MCF 10A (cell line): ENCODE measurements at places on chromosomes 3 and 15. TPM values are rescaled to one million over a fixed set of nuclear protein-coding genes. Genes with fewer than 3 reads are reported as not detected.

DNA sequence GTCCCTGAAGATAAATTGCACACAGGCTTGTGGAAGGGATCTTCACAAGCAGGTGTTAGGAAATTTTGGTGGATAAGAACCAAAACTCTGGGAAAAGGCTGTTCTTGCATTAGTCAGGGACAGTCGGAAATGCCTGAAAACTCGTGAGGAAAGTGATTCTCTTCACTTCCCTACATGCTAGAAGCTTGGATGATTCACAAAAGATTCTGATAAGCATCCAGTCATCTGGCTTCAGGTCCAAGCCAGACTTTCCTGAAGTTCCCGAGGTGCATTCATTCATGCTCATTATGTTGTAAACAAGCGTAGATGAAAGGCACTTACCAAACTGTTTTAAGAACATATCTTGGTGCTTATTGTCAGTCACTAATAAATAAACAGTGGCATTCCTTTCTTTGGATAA, 1028.7 kb downstream of the NTRK3 start:
- H3K27me3 ChIP-seq: no peaks in the 10 kb centered on the region
- H3K27ac ChIP-seq: no peak overlapping the region
- DNase-seq: no peak
- peaks cover 6% of the 10 kb centered on the region for H3K36me3 ChIP-seq
- H3K4me1 ChIP-seq: no peaks in the 10 kb centered on the region

- H3K4me1 ChIP-seq: peaks cover under 1% of the 10 kb centered on the region
- H3K27ac ChIP-seq: no peak overlapping the region
- no peak for DNase-seq
- no peaks in the 10 kb centered on the region for H3K27me3 ChIP-seq
- no peaks in the 10 kb centered on the region for H3K36me3 ChIP-seq
These were observed 463.9 kb upstream of the ADAMTS9 start for GRCh38 chr3:65151666-65152065.

GRCh38 chr3:159884661-159885402, 103.8 kb upstream of the IL12A start:
- peaks cover 26% of the 10 kb centered on the region for H3K4me1 ChIP-seq
- DNase-seq: peak; percentile 46
- peaks cover 12% of the 10 kb centered on the region for H3K36me3 ChIP-seq
- no peaks in the 10 kb centered on the region for H3K27me3 ChIP-seq

DNA sequence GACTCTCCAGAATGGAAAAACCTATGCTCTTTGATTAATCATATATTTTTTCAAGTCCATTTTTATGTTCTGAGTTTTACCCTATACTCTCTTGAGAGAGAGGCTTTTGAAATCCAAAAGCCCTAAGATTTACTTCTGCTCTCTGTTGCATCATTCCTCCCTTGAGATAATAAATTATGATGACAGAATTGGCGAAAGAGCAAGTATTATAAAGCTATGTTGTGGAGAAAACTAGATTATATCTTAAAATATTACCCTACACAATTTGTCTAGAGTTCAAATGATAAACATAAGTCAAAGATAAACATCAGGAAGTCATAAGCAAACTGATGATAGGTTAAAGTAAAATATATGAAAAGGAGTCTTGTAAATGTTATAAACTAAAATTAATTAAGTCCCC, 293.4 kb upstream of the MME start:
- DNase-seq: no peak
- peak overlapping the region; percentile 10 for H3K27ac ChIP-seq
- H3K27me3 ChIP-seq: no peaks in the 10 kb centered on the region
- no peaks in the 10 kb centered on the region for H3K36me3 ChIP-seq
- no peak overlapping the region for H3K4me3 ChIP-seq

DNA sequence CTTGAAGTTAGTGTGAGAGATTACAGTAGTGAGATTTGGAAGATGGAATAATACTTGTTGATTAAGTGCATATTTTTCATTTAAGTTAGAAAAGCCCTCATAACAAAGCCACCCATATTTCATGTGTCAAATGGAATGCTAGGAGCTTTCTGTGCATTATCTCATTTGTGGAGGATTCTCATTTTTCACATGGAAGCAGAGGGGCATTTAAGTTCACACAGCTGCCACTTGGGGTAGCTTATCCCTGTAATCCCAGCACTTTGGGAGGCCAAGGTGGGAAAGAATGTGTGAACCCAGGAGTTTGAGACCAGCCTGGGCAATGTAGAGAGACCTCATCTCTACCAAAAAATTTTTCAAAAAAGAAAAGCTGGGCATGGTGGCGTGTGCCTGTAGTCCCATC, 55.2 kb downstream of the RAB7A start:
- H3K4me1 ChIP-seq: peaks cover 28% of the 10 kb centered on the region
- H3K27ac ChIP-seq: no peak overlapping the region
- H3K36me3 ChIP-seq: peaks cover 6% of the 10 kb centered on the region
- DNase-seq: no peak
- no peaks in the 10 kb centered on the region for H3K27me3 ChIP-seq

DNA sequence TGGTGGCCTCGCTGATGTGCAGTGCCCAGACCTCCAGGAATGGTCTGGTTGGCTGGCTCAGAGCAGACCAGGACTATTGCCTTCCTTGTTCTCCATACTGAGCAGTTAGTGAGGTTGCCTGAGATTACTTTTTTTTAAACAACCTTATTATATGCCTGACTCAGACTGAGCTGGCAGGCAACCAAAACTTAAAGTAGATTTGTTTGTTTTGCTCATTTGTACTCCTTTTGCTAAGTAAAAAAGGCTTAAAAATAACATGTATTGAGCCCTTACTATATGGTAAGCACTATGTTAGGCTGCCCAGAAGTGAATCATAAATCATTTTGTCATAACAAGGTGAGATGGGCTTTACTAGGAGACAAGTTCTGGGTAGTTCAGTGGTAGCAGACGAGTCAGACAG, 92.4 kb downstream of the GHSR start:
- H3K4me1 ChIP-seq: peaks cover 16% of the 10 kb centered on the region
- peak; percentile 85 for DNase-seq
- peaks cover 61% of the 10 kb centered on the region for H3K36me3 ChIP-seq
- H3K27me3 ChIP-seq: no peaks in the 10 kb centered on the region
- H3K27ac ChIP-seq: peak overlapping the region; percentile 52

GRCh38 chr3:155244699-155245098, 48.8 kb downstream of the STRIT1 start:
- H3K27ac ChIP-seq: no peak overlapping the region
- no peak overlapping the region for H3K4me3 ChIP-seq
- no peaks in the 10 kb centered on the region for H3K36me3 ChIP-seq

GRCh38 chr3:149553781-149554451, 79.4 kb downstream of the TM4SF4 start:
- no peak overlapping the region for H3K4me3 ChIP-seq
- H3K4me1 ChIP-seq: peaks cover 26% of the 10 kb centered on the region
- H3K27ac ChIP-seq: peak overlapping the region; percentile 82
- no peaks in the 10 kb centered on the region for H3K27me3 ChIP-seq
- peaks cover 16% of the 10 kb centered on the region for H3K36me3 ChIP-seq
- no peak for DNase-seq

DNA sequence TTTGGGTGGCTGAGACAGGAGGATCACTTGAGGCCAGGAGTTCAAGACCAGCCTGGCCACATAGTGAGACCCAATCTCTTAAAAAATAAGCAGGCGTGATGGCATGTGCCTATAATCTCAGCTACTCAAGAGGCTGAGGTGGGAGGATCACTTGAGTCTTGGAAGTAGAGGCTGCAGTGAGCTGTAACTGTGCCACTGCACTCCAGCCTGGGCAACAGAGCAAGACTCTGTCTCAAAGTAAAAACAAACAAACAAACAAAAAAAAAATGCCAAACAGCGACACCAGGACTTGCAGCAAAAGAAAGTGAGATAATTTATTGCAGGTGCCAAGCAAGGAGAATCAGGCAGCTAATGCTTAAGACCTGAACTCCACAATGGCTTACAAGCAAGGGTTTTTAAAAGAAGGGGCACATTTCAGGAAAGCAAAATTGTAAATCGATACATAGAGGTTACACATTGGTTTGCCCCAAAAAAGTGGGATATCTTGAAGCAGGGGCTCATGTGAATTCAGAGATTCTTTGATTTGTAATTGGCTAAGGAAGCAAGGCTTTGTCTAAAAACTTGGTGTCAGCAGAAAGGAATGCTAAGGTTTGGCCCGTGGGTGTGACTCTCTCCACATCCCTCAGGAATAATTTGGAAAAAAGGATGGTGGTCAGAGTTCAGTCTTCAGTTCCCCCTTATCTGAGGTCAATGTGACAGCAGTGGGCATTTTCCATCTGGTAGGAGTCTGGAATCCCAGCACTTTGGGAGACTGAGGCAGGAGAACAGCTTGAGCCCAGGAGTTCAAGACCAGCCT, 5.2 kb upstream of the MPI start:
- DNase-seq: no peak
- H3K4me3 ChIP-seq: no peak overlapping the region
- H3K27ac ChIP-seq: no peak overlapping the region
- H3K4me1 ChIP-seq: peaks cover 13% of the 10 kb centered on the region

DNA sequence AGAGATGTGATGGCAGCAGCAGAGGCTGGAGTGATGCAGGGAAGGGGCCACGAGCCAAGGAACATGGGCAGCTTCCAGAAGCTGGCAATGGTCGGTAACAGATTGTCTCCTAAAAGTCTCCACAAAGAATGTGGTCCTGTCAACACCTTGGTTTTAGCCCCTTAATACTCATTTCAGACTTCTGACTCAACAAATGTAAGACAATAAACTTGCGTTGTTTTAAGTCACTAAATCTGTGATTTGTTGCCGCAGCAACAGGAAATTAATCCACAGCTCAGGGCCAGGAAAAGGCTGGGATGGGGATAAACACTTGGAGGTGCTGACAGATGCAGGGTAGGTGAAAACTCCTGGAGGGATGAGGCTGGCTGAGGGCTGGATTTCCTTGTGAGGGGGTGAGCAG, 69.9 kb downstream of the OXNAD1 start:
- peaks cover 8% of the 10 kb centered on the region for H3K4me1 ChIP-seq
- no peak overlapping the region for H3K4me3 ChIP-seq
- DNase-seq: no peak
- no peaks in the 10 kb centered on the region for H3K27me3 ChIP-seq
- no peak overlapping the region for H3K27ac ChIP-seq

DNA sequence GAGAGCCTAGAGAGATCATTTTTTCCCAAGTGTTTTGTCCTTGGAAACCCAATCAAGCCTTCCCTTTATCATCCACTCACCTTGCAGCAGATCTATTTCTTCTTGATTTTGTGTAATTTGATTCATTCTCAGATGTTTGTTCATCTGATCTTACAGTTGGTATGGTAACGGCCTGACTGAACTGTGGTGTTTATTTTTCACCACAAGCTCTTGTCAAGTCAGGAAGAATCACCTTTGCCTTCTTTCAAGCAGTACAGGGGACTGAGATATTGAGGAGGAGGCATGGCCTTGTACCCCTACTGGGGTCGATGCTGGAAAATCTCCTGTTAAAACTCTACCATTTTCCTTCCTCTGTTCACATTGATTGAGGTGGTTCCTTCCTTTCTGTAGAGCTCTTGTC, 361.4 kb upstream of the CFAP20DC start:
- H3K4me3 ChIP-seq: no peak overlapping the region
- DNase-seq: no peak
- H3K4me1 ChIP-seq: no peaks in the 10 kb centered on the region
- H3K27ac ChIP-seq: no peak overlapping the region
- no peaks in the 10 kb centered on the region for H3K27me3 ChIP-seq

DNA sequence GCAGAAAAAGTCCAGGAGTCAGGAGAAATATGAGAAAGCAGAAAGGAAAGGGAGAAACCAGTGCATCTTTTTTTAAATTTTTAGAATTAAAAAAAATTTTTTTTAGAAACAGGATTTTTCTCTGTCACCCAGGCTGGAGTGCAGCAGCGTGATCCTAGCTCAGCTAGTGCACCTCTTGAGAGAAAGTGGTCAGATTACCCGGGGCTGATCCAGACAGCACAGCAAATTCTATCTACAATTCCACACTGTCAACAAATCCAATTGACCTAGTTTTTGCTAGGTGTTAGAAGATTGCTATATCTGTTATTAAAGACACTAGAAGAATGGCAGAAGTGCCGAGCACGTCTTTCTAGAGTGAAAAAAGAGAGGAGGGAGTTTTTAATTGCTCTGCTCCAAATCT, 117.3 kb downstream of the RFTN1 start:
- no peaks in the 10 kb centered on the region for H3K36me3 ChIP-seq
- H3K27me3 ChIP-seq: no peaks in the 10 kb centered on the region
- H3K4me3 ChIP-seq: no peak overlapping the region
- DNase-seq: no peak
- H3K4me1 ChIP-seq: peaks cover 9% of the 10 kb centered on the region

- DNase-seq: no peak
- no peak overlapping the region for H3K27ac ChIP-seq
- H3K27me3 ChIP-seq: peaks cover 84% of the 10 kb centered on the region
These were observed 361 bp upstream of the STXBP5L start for GRCh38 chr3:120907659-120908029.

DNA sequence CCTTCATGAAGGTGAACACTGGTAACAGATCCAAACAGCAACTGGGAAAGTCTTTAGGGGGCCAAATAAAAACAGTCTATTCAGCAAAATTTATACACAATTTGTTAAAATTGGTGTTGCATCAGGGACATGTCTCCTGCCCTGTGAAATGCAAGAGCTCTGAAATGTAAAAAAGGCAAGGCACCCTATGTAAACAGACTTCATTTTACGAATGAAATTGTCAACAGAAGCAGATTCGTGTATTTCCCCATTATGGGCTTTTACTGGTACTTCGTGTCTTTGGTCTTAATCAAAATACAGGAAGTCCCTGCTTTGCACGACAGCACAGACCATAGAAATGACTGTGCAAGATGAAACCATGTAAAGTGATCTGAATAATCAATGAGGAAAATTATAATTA, 127.3 kb upstream of the THBS1 start:
- H3K4me3 ChIP-seq: no peak overlapping the region
- no peak overlapping the region for H3K27ac ChIP-seq
- no peaks in the 10 kb centered on the region for H3K36me3 ChIP-seq
- H3K4me1 ChIP-seq: peaks cover 11% of the 10 kb centered on the region
- no peak for DNase-seq
- H3K27me3 ChIP-seq: no peaks in the 10 kb centered on the region

DNA sequence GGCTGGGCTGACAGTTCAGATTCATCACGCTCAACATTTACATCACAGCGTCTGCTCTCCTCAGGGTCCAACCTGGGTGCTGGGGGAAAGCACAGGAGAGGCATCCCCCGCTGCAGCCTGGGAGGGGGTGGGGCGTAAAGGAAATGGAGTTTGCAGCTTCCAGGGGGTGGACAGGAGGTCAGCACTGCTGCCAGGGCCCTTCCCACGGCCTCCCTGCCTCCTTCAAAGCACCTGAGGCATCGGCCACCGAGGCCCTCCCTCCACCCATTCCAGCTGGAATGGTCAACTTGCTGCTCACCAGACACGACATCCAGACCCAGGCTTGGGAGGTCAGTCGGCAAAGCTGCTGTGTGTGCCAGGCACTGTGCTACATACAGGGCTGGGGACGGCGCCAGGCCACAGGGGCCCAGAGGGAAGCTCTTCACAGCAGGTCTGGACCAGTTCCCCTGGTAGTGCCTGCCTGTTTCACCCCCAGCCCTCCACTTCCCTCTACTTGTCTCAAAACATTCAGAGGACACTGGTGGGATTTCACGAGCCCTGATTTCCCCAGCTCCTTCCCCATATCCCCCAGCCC, 120.7 kb downstream of the ANP32A start:
- H3K4me3 ChIP-seq: no peak overlapping the region
- H3K36me3 ChIP-seq: no peaks in the 10 kb centered on the region
- no peak for DNase-seq
- H3K4me1 ChIP-seq: no peaks in the 10 kb centered on the region
- no peak overlapping the region for H3K27ac ChIP-seq
- H3K27me3 ChIP-seq: no peaks in the 10 kb centered on the region

Gene CCDC54
- not detected in 2 replicates for total RNA-seq

Gene PAQR5
- 16.7 and 20.3 TPM in 2 replicates for total RNA-seq

Gene SEMA3B
- 7.6 and 12.5 TPM in 2 replicates for total RNA-seq

Gene GOLGA8A
- total RNA-seq: 173 and 192 TPM in 2 replicates

Gene ARGFX
- not detected in 2 replicates for total RNA-seq

Gene TMEM158
- 1.4 and 1.9 TPM in 2 replicates for total RNA-seq

Gene SLC12A8
- 8.5 and 13.0 TPM in 2 replicates for total RNA-seq

Gene VPS33B
- total RNA-seq: 11.7 and 12.6 TPM in 2 replicates
